ENCODE measurements at places on chromosomes 6 and 20.

- DNase-seq = no peak
Measured at GRCh38 chr20:18323705-18324104, 35.4 kb downstream of the ZNF133 start.

DNA sequence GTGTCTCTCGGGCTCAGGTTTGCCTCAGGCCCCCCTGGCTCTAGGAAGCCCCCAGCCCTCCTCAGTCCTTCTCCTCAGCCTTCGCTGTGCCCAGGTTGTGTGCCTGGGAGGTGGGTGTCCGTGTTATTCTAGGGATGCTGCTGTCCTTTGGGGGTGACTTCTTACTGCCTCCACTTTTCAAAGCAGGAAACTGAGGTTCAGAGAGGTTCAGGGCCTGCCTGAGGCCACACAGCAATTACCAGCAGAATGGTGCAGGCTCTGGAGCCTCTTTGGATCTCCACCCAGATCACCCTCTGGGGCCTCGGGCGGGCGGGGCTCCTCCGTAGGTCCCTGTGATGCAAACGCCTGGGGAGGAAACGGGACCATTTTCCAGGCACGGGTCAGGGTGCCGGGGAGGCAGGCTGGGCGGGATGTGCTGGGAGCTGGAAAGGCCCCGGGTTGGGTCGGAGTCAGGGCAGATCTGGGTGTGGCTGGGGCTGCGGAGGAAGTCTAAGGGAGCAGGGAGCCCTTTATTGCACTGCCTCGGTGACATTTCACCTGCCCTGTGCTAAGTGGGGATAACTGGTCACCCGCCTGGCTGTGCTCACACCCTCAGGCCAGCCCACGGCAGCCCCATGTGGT is 23.2 kb downstream of the GATA5 start:
- DNase-seq = no peak

GRCh38 chr6:159565181-159565710 is 127.8 kb downstream of the SOD2 start:
- no peak for DNase-seq

GRCh38 chr6:112416866-112417265 is 69.7 kb downstream of the RFPL4B start:
- no peak for DNase-seq

- DNase-seq = no peak
Measured at GRCh38 chr6:118249680-118250079, 298.4 kb upstream of the PLN start.

DNA sequence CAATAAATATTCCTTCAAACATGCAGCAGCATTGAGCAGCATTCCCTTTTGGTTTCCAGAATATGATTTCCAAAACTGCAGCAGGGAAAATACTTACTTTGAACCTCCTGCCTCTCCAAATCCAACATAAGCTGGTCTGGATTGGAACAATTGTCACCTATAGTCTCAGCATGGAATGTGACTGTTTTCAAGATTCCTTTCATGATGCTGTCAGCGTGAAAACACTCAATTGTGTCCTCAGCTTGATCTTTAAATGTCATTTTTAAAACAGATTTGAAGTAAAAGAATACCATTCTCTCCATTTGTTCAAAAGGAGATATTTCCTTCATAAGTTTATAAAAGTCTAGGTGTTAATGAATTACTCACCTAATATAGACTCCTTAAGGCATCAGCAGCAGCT is 993.9 kb downstream of the EYS start:
- DNase-seq = no peak

GRCh38 chr6:12767016-12767415 is 50.4 kb downstream of the PHACTR1 start:
- DNase-seq = no peak

DNA sequence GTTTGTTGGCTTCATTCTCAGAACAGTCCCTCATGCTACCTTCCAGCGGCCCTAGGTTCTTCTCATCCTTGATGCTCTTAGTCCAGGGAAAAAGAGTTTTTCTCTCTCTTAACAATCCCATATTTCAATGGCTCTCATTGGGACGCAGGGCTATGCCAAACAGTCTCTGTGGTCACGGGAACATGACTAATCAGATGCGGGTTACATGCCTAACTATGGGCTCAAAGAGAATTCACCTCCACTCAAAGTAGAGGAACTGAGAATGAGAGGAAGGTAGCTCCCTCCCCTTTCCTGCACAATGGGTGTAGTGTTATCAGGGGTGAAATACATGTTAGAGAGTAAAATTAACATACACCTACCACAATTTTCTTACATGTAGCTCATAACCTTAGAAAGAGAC is 18.1 kb upstream of the ATRN start:
- no peak for DNase-seq

DNA sequence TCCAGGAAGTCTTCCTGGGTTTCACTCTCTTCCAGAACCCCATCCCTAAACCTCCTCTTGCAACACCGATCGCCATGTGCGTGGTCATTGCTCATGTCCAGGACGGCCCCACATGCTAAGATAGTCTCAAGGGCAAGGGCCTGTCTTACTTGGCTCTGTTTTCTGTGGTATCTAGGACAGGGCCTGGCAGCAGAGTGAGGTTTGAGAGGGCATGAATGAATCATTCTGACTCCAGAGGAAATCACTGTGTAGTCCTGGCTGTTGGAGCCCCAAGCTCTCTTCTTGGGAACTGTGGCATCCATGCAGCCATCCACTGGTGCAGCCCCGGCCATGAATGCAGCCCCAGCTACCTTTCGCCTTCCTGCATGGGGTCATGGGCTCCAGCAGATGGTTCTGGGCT is 12.4 kb downstream of the SIRPA start:
- no peak for DNase-seq

DNA sequence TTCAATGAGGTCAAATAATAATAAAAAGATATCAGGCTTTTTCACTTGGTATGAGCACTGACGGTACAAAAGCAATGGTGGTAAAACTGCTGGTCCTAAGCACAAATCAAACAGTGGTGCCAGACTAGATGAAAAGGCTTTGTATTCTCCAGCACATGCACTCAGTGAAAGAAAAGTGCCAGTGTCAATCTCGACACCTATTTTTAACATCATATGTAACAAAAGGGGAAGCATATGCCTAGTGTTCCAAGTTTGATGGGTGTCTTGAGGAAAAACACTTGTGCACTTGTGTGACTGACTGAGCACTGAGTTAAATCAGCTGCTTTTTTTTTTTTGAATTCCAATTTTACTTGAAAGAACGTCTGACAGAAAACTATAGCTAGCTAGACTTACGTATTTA is 27.3 kb downstream of the MED23 start:
- no peak for DNase-seq

DNA sequence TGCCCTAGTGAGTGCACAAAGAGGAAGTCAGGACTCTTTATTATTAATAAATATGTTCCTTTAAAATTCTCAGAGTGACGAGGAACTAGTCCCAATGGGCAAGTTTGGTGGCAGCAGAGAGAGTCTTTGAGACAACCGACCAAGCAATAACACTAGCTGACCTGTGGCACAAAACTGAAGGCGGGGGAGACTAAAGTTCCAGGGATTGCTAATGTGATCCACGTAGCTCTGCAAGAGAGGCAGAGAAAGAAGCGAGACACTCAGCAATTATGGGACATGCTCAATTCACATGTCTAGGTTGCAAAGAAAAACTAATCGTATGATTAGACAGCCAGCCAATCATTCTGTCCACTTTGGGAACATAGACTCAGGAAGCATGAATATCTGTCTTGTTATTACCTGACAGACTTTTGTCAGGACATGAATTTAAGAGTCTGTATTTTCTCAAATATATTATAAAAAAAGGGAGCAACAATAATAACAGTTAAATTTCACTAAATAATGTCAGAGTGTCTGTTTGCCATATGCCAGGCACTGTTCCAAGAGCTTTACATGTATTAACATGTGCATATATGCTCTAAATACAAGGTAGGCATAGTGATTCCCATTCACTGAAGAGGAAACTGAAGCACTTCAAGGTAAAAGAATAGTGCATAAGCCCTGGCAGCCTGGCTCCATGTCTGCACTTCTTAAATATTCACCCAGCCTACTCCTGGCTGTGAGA is 81.0 kb downstream of the COL9A1 start:
- DNase-seq = no peak

- DNase-seq = no peak
Measured at GRCh38 chr6:37056112-37056403, 50.6 kb downstream of the FGD2 start.
